ENCODE measurements at places on chromosomes 6 and 20.

- DNase-seq: no peak
Measured at GRCh38 chr6:44951253-44951747, 376.8 kb upstream of the RUNX2 start.

- no peak for DNase-seq
Measured at GRCh38 chr6:47545223-47545622, 67.6 kb downstream of the CD2AP start.

DNA sequence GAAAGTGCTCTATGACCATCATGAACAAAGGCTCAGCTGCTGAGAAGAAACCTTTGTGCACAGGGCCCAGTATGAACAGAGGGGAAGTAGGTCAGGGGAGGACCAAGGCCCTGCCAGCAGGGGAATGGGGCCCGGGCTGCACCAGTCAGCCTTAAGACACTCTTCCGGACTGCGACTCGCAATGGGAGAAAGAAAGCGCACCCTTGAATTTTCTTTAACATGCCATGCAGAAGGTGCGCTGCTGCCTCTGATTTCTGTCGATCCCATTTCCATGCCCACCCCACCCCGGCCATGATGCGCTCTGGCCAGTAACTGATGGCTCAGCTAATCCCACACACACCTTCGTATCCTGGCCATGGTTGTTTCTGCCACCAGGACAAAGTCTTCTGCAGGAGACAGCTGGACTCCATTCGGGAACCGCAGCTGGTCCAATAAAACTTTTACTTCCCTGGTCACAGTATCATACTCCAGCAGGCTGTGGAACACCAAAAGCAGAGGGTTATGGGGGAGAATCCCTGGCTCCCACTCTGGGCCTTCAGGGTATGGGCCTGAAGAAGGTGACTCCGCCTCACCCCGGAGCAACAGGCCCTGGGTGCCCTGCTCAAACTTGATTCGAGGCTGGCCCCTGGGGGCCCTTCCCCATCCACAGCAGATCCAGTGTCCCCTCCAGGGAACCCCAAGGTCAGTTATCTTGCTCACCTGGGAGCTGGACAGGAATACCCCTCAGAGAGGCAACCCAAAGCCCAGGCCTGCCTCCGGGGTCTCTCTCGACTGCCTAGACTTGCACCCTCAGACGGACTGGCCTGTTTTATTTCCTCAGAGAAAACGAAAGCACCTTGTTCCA, 20.3 kb downstream of the CST7 start:
- no peak for DNase-seq

- no peak for DNase-seq
Measured at GRCh38 chr6:157074969-157075368, 248.3 kb downstream of the TMEM242 start.

DNA sequence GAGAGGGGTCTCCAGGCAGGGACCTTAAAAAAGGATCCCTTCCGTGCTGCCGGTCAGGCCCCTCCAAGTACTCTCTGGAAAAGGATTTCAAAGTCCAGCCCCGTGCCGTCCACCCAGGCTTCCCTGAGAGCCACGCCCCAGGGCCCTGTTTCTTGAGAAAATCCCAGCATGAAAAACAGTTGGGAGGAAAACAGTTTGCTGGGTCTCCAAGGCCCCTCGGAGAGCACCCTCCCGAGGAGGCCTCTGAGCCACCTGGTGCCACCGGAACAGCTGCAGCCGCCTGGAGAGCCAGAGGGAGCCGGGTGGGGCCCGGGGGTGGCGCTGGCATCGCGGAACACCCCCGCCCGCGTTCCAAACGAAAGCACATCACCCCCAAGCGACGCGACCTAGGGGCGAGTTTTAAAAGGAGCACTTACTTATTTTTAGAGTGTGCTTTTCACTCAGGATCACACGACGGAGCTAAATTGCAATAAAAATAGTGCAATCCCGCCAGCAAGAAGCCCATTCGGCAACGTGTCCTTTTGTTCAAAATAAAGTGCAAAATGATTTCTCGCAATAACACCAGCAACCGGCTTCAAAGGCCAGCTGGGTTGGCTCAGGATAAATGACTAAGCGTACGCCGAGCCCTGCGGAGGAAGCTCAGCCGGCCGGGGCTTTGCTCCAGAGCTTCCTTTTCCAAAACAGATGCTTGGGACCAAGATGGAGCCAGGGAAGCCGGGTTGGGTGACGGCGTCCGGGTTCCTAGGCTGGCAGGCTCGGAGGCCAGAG, 64.2 kb downstream of the YTHDF1 start:
- peak; percentile 59 for DNase-seq

GRCh38 chr6:116529466-116530290, 15.8 kb downstream of the TRAPPC3L start:
- DNase-seq: no peak
